ENCODE measurements at places on chromosomes 6 and 20. TPM values are rescaled to one million over a fixed set of nuclear protein-coding genes. Genes with fewer than 3 reads are reported as not detected.

DNA sequence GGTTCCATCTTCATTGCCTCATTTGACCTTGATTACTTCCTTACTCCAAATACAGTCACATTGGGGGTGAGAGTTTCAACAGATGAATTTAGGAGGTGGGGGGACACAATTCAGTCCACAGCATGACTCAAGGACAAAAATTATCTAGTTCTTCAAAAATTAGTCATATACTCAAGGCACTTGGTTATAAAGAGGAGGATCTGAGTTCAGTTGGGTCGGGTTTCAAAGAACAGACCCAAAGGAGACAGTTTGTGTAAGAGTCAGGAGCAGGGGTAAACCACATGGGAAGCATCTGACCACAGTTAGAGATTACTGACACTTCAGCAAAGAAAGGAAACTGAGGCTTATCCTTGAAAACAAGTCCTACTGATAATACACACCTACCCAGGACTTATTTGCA lies 138.0 kb downstream of the TBC1D7 start:
- no peak for DNase-seq

GRCh38 chr6:43267619-43268354 lies 24.5 kb downstream of the TTBK1 start:
- no peak for DNase-seq

DNA sequence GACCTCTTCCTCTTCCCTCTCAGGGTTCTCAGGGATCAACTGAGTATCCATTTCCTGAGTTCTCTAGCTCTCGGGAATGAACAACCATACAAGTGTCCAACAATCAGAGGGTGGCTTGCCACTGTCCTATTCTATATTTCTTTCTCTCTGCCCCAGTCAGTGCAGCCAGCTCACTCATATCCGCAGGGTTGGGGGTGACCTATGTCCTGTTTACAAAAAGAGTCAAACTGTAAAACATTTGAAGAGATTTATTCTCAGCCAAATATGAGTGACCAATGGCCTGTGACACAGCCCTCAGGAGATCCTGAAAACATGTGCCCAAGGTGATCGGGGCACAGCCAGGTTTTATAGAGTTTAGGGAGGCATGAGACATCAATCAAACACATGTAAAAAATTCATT lies 10.8 kb upstream of the BTN3A2 start:
- no peak for DNase-seq

The SRC gene
- 16.6 TPM for total RNA-seq

The ZSCAN31 gene
- 12.1 TPM for total RNA-seq

The EYS gene
- total RNA-seq, result 0.26 TPM

The PRL gene
- not detected for total RNA-seq

GRCh38 chr6:79173378-79173777 lies 61.1 kb downstream of the HMGN3 start:
- DNase-seq, result no peak

The SLC32A1 gene
- total RNA-seq, result not detected

DNA sequence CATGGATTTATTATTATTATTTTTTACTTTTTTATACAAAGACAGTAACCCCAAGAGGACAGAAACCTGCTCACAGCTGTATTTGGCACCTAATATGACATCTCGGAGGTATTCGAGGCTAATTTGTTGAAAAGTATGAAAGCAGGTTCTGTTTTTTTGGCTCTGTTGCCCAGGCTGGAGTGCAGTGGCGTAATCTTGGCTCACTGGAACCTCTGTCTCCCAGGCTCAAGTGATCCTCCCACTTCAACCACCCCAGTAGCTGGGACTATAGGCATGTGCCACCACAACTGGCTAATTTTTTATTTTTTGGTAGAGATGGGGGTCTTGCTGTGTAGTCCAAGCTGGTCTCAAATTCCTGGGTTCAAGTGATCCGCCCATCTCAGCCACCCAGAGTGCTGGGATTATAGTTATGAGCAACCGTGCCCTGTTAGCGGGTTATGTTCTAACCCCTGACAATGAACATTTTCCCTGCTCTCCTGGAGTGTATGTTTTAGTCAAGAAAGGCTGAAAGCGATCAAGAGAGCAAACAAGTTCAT lies 53.7 kb upstream of the ZNF217 start:
- no peak for DNase-seq

GRCh38 chr6:116101790-116102189 lies 1.1 kb downstream of the NT5DC1 start:
- no peak for DNase-seq

The ANGPT4 gene
- not detected for total RNA-seq

The MYH7B gene
- under 0.01 TPM for total RNA-seq

DNA sequence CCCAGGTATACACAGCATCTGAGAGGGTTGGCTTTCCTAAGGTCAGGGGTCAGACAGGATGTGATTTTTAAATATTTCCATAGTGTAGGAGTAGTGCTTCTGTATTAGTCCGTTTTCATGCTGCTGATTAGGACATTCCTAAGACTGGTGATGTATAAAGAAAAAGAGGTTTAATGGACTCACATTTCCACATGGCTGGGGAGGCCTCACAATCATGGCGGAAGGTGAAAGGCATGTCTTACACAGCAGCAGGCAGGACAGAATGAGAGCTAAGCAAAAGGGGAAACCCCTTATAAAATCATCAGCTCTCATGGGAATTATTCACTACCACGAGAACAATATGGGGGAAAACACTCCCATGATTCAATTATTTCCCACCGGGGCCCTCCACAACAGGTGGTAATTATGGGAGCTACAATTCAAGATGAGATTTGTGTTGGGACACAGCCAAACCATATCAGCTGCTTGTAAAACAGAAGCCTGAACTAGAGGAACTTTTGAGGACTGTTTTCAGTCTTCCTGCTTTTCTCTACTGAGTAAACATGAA lies 91.0 kb upstream of the MEI4 start:
- DNase-seq, result no peak

DNA sequence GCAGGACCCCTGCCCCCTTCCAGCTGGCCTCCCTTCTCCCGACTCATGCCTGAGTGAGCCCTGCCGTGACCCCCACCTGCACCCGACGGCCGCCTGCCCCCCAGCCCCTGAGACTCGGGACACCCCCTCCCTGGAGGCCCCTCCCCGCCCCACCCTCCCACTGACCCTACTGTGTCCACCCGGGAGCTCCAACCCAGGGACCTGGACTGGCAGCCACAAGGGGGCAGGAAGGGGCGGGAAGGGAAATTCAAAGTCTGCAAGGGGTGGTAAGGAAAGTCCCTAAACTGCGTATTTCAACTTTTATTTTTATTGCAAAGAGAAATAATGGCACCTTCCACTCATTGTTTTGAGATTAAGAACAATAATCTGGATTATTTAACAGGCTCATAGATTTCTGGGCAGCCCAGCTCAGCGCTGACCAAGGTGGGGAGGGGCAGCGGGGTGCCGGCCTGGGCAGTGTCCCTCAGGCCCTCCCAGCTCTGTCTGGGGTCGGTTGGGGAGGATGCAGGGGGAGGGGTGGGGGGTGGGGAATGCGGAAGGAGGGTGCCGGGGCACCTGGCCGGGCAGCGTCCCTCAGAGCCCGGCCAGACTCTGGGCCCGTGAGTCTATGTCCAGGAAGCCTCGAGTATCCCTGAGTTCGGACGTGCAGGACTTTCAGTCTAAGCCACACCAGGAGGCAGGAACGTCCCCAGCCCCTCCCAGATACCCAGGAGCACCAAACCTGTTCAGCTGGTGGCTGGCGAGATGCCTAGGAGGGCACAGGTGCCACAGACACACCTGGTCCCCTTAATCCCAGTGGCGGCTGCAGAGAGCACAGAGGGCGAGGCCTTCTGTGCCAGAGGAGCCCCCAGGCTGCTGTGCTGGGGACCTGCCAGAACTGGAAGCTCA lies 1.3 kb upstream of the PTK6 start:
- peak; percentile 37 for DNase-seq

DNA sequence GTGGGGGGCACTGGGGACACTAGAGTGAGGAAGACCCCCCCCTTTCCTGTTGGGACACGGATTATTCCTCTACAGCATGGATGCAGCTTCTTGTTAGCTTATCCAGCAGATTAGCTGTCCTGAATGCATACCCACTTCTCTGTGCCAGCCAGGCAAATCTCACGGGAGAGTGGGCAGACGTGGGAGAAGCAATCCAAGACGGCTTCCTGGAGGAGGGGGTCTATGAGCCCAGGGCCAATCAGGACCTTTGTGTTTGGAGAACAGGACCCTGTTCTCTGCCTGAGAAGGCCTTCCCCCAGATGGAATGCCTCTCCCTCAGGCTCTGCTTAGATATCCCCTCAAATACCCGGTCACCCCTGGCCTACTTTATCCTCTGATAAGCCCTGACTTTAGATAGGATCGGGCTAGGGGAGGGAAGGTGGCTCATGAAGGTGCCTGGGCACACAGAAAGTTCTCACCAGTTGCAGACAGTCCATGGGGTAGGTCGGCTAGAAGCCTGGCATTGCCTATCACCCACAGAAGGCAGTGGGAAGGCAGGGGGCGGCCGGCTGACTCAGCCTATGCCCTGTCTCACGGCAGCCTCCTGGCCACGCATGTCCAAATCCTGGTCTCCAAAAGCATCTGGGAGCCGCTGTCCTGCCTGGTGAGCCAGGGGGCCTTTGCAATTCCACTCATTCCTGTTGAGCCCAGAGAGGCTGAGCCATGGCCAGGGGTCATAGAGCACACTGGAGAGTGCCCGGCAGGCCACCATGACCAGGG lies 34.7 kb downstream of the SUN5 start:
- no peak for DNase-seq

DNA sequence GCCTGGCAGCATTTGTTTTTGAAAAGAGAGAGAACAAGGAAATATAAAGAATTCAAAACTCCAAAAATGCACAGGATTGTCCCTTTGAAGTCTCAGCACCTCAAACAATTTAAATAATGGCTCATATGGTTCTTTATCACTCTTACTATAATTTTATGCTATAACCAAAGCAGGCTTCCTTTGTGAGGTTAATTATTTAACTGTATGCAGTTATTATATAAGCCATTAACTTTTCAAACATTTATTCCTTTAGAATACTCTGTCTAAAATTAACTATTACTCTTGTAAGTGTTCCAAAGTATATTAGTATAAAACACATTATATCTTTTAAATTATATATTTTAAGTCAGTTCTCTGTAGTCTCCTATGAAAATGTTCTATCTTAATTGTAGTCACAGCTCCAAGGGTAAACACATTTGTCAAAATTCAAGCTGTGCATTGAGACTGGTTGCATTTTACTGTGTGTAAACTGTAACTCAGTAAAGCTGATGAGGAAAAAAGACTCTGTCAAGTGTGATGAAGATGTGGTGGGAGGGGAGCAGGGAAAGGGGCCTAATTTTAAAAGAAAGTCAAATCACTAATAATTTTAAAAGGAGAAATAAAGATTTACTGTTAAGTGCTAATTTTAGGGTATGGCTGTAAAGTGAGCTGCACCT lies 20.0 kb upstream of the PLAGL1 start:
- DNase-seq, result no peak

DNA sequence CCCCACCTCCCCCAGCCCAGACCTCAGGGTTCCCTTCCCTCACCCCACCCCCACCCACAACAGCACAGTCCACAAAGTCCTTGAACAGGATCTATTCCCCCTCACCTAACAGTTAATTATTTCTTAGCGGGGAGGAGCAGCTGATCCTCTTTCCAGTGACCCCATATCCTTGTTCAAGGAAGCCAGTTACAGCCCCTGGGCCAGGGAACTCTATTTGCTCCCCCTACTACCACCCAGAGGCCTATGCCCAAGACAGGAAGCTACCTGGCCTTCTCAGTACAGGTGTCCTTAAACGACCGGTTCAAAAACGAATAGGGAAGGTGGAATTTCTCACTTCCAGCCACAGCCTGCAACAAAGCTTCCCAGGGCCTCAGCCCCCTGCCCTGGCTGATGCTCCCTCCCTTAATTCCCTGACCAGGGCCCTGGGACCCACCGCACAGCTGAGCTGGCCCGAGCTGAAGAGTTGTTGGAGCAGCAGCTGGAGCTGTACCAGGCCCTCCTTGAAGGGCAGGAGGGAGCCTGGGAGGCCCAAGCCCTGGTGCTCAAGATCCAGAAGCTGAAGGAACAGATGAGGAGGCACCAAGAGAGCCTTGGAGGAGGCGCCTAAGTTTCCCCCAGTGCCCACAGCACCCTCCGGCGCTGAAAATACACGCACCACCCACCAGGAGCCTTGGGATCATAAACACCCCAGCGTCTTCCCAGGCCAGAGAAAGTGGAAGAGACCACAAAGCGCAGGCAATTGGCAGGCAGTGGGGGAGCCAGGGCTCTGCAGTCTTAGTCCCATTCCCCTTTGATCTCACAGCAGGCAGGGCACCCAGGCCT lies 778 bp downstream of the MCCD1 start:
- no peak for DNase-seq

- peak; percentile 64 for DNase-seq
Observed at GRCh38 chr6:41306187-41306854, 19.8 kb upstream of the TREM1 start.

The WFDC9 gene
- not detected for total RNA-seq

GRCh38 chr20:19769507-19769906 lies 11.4 kb downstream of the RIN2 start:
- no peak for DNase-seq

- DNase-seq, result peak; percentile 95
Observed at GRCh38 chr20:2386516-2387179, 5.9 kb downstream of the TGM6 start.

The POM121L2 gene
- not detected for total RNA-seq

The MAFB gene
- total RNA-seq, result 1.3 TPM

DNA sequence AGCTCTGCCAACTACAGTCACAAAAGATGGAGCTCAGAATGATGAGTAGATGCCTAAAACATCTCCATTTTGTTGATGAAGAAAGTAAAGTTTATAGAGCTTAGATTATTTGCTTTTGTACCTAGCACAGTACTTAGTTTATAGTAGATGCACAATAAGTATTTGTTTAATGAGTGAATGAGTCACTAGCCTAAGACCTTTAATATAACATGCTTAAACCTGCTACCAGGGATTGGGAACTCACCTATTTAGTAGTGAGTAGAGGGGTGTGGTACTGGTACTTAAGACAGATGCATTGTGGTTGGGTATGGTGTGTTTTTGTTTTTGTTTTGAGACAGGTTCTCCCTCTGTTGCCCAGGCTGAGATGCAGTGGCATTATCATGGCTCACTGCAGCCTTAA lies 35.8 kb downstream of the TRIM38 start:
- peak; percentile 87 for DNase-seq

The TRIM10 gene
- not detected for total RNA-seq

DNA sequence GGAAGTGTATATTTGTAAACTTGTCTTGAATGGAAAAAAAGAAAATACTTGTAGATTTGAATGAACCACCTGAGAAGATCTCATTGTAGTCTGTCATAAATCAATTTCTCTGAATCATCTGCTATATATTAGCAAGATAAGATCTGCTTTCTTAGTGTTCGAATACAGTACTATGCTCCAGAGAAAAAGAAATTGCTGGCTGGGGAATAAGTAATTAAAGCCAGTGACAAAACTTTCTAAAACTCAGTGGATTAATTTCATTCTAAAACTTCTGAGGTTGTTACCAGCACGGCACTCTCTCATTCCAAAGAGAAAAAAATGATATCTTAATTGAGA lies 22.4 kb upstream of the MROH8 start:
- DNase-seq, result no peak

The SLPI gene
- 854 TPM for total RNA-seq

DNA sequence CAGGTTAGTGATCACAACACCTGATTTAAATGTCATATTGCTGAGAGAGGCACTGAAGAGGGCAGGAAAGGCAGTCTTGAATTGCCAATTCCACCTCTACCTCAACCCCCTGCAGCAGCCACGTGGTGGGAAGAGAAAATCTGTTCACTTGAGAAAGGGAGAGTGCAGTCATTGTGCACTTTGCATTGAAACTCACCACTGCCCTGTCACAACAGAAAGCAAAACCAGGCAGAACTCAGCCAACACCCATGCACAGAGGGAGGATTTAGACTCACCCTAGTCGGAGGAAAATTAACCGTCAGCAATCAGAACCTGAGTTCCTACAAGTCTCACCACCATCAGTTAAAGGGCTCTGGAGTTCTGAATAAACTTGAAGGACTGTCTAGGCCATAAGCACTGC lies 1040.2 kb downstream of the HACE1 start:
- DNase-seq, result no peak

GRCh38 chr6:16345449-16346330 lies 107.3 kb downstream of the GMPR start:
- peak; percentile 58 for DNase-seq
